Type B pancreatic cell (in vitro differentiated cells): ENCODE measurements at places on chromosomes 7 and 10. TPM values are rescaled to one million over a fixed set of nuclear protein-coding genes. Genes with fewer than 3 reads are reported as not detected.

VPS37D gene
- total RNA-seq = 3.8 and 12.9 TPM in 2 replicates

- no peak for DNase-seq
Measured at GRCh38 chr7:15781944-15782343, 95.5 kb upstream of the MEOX2 start.

GRCh38 chr10:44385026-44385695 lies at the start of gene CXCL12:
TSS of gene CXCL12 (minus strand) at chr10:44385097. CDS start at chr10:44385005, 92 bp downstream.
- DNase-seq = peak; percentile 76

SPDYE2 gene
- total RNA-seq = not detected in 2 replicates

FGFR2 gene
- total RNA-seq = 68.8 and 173 TPM in 2 replicates

- no peak for DNase-seq
Measured at GRCh38 chr7:24698531-24699266, 58.6 kb downstream of the GSDME start.

GRCh38 chr10:105026566-105026965 lies 385.5 kb downstream of the SORCS3 start:
- no peak for DNase-seq

GRCh38 chr10:99119258-99119748 lies 116.3 kb downstream of the HPSE2 start:
- no peak for DNase-seq

CYP3A7 gene
- 0.46 and 2.3 TPM in 2 replicates for total RNA-seq

TRPV6 gene
- total RNA-seq = 5.4 and 8.1 TPM in 2 replicates

PSD gene
- total RNA-seq = 7.8 and 9.3 TPM in 2 replicates

- DNase-seq = peak; percentile 89
Measured at GRCh38 chr7:101602484-101603241, 26.4 kb downstream of the MYL10 start.

- DNase-seq = no peak
Measured at GRCh38 chr7:46192271-46192670, 271.2 kb upstream of the IGFBP3 start.

DNA sequence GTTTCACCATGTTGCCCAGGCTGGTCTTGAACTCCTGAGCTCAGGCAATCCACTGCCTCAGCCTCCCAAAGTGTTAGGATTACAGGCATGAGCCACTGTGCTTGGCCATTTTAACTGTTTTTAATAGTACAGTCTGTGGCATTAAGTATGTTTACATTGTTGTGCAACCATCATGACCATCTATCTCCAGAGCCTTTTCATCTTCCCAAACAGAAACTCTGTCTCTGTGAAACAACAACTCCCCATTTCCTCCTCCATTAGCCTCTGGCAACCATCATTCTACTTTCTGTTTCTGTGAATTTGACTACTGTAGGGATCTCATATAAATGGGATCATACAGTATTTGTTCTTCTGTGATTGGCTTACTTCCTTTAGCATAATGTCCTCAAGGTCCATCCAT lies 48.3 kb upstream of the SEPHS1 start:
- DNase-seq = no peak

LGI1 gene
- total RNA-seq = 0.85 and 2.2 TPM in 2 replicates

DNA sequence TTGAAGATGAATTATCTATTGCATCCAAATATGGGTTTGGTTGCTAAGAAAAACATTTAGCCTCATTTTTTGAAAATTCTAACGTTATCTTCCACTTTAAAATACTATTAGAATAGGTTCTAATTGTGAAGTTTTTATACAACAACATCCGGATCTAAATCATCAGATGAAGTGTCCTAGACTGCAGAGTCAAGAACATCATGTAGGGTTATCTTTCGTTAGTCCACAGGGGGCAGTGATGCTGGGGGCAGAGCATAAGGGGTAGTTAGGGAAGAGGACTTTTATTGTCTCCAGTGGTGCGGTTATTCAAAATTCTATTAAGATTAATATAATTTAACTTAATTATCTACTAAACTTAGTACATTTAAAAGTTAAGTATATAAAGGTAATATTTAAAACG lies 990.6 kb upstream of the PHF14 start:
- no peak for DNase-seq

- DNase-seq = no peak
Measured at GRCh38 chr10:126108693-126109092, 212.3 kb downstream of the FANK1 start.

DNA sequence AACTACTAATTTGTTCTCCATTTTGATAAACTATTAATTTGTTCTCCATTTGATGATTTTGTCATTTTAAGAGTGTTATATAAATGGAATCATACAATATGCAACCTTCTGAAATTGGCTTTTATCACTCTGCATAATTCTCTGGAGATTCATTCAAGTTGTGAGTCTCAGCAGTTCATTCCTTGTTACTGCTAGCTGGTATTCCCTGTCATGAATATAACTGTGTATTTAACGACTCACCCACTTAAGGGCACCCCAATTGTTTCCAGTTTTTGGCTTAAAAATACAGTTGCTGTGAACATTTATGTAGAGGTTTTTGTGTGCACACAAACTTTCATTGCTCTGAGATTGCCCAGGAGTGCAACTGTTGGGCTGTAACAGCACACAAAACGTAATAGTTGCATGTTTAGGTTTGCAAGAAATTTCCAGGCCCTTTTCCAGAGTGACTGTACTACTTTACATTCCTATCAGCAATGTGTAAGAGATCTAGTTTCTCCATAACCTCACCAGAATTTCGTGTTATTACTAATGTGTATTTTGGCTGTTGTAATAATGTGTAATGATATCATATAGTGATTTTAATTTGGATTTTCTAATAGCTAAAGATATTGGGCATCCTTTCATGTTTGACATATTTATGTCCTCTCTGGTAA lies 153.2 kb upstream of the ADCY1 start:
- DNase-seq = no peak

DNA sequence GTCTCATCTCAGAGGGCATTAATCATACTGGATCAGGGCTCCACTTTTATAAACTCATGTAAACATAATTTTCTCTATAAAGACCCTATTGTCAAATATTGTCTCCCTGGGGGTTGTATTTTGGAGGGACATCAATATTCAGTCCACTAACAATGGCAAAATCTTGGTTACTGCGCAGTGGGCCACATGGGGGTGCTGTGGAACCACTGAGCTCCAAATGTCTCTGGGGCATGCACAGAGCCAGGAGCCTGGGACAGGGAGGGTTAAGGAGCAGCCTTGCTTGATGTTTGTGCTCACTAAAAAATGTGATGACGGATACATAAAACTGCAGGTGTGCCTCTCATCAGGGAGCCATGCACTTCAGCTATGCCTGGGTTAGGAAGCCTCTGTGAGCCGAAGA lies 62.1 kb upstream of the PRSS58 start:
- no peak for DNase-seq

GRCh38 chr7:38905056-38905759 lies 3.8 kb downstream of the VPS41 start:
- no peak for DNase-seq

GRCh38 chr7:5997210-5997808 lies 11.5 kb downstream of the PMS2 start:
- no peak for DNase-seq

DNA sequence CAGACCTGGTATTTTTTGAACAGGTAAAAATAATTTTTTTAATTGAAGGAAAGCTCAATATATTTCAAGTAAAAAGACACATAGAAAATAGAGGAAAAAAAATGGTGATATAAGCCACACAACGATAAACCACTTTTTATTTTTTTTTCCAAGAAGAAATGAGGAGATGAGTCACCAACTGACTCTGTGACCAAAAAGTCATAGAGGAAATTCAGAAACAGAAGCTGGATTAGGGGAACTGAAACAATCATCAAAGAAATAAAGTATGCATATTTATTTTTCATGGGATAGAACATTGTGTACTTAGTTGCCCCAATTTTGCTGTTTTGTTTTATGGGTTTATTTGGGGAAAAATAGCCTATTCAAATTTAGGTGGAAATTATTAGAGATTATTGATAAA lies 176.8 kb upstream of the AGR3 start:
- no peak for DNase-seq

- DNase-seq = no peak
Measured at GRCh38 chr10:64444564-64444963, 923.4 kb downstream of the REEP3 start.

- no peak for DNase-seq
Measured at GRCh38 chr10:62738916-62739315, 65.6 kb upstream of the ADO start.

ACHE gene
- total RNA-seq = 7.1 and 10.4 TPM in 2 replicates

CASD1 gene
- 13.2 and 30.2 TPM in 2 replicates for total RNA-seq

GRCh38 chr10:131692176-131692575 lies 208.6 kb upstream of the PPP2R2D start:
- no peak for DNase-seq

- DNase-seq = peak; percentile 22
Measured at GRCh38 chr10:69959911-69960310, 92.7 kb upstream of the MACROH2A2 start.

- no peak for DNase-seq
Measured at GRCh38 chr7:21383227-21384220, 44.4 kb upstream of the SP4 start.

TFPI2 gene
- total RNA-seq = 4.9 TPM in 2 replicates

LYZL2 gene
- total RNA-seq = not detected in 2 replicates

GRCh38 chr7:44519546-44519945 lies 21.6 kb downstream of the NPC1L1 start:
- DNase-seq = peak; percentile 51

DNA sequence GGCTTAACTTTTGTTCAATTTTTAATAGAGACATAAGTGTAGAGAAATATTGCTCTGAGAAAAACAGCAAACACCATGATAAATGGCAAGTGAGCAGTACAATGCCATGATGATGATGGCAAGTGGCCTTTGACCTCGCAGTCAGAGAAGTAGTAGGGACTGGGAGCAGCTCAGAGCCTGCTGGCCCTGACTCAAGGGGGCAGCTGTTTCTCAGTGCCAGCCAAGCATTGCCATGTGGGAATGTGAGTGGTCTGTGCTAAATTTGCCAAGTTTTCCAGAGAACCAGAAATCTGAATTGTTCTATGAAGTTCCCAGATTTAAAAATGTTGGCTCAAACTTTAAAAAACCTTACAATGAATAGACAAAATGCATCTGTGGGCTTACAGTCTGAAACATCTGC lies 187.9 kb downstream of the BICC1 start:
- DNase-seq = no peak

- no peak for DNase-seq
Measured at GRCh38 chr7:90266808-90267207, 21.8 kb downstream of the CFAP69 start.

- DNase-seq = no peak
Measured at GRCh38 chr7:136102881-136103280, 125.7 kb upstream of the MTPN start.

GRCh38 chr7:125695626-125696025 lies 766.0 kb upstream of the POT1 start:
- no peak for DNase-seq

CYP2C19 gene
- 3.7 and 6.8 TPM in 2 replicates for total RNA-seq

CAV1 gene
- 14.4 and 56.1 TPM in 2 replicates for total RNA-seq

DNA sequence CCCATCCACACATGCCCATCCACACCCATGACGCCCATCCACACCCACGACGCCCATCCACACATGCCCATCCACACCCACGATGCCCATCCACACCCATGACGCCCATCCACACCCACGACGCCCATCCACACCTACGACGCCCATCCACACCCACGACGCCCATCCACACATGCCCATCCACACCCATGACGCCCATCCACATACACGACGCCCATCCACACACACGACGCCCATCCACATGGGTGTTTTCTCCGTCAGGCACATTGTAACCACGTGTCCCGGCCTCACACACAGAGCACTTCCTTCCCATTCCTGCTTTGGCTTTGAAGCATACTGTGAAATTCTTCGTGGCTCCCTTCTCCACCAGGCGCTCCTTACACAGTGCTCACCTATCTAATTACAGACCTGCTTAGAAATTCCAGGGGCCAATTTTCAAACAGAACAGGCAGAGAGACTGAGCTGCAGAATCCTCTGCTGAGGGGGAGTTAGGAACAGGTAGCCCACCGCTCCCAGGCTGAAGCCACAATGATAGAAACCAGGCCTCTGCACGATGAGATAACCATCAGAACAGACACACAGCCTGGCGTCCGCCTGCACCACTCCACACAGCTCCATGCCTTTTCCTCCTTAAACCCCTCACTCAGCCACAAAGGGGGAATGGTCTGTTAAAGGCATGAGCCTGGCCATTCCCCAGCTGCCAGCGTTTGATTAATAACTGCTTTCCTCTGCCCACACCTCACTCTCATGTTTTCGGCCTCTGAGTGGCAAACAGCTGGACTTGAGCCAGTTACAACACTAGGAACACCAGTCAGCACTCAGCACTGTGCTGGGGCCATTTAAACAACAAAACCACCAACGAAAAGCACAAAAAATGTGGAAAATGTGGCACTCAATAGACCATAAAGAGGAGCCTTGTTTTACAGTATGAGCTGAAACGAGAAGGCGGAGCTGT lies 501.6 kb downstream of the PTPRN2 start:
- DNase-seq = no peak

DNA sequence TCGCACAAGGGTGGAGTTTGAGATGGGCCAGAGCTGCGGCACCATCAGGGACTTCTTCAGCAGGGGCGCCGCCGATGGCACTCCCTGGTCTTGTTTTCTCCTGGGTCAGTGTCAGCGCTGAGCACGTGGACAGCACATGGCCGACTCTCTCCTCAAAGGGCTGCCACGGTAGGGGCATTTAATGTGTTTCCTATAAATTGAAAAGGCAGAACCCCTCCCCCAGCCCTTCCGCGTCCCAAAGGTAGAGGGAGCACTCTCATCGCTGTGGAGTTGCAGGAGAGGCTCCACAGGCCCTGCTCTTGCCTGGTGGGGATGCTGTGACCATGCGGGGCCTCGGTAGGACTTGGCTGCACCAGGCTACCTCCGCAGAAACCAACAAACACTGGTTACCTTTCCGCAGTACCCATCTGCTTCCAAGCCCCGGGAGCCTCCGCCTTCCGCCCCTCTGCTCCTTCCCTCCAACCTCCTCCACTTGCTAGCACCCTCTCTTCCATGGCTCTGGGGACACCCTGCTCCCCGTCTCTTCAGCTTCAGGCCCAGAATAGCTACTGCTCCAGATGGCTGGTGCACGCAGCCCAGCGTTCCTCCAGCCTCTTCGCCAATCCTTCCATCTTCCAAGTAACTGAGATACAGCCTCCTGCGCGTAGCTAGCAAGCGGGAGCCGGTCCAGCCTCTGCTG lies 166.3 kb upstream of the ADCY1 start:
- no peak for DNase-seq

PIP4K2A gene
- 15.7 and 26.3 TPM in 2 replicates for total RNA-seq

NCF1 gene
- not detected in 2 replicates for total RNA-seq

GRCh38 chr10:72039377-72039776 lies 49.0 kb downstream of the SPOCK2 start:
- no peak for DNase-seq
